Cortex of kidney (tissue), 1 donor: ENCODE measurements at places on chromosomes 11 and 22.

DNA sequence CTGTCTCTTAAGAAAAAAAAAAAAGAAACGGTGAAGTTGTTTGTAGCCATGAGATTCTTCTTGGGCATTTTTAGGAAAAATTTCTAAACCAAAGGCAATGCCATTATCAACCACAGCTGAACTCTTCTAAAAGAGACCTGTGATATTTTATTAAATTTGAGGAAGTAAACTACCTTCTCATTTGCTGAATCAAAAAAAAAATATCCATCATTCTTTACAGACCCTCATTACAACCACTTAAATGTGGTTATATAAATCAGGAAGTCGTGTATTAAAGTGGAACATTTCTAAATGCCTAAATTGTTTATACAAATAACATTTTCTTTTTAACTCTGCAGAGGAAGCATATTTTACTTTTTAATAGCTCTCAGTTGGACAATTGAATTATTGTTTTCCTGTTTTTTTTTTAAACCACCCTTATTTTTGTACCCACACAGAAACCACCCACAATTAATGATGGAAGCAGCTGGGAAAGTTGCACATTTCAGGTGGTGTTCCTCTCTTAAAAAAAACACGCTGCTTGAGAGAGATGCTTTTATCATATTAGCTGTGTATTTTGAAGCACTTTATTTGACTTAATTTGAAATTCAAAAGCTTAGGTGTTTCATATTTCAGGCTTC is 91.2 kb downstream of the ARHGAP42 start:
- DNase-seq = no peak

- no peak for DNase-seq
Measured at GRCh38 chr11:7046474-7047175, 26.3 kb downstream of the NLRP14 start.

DNA sequence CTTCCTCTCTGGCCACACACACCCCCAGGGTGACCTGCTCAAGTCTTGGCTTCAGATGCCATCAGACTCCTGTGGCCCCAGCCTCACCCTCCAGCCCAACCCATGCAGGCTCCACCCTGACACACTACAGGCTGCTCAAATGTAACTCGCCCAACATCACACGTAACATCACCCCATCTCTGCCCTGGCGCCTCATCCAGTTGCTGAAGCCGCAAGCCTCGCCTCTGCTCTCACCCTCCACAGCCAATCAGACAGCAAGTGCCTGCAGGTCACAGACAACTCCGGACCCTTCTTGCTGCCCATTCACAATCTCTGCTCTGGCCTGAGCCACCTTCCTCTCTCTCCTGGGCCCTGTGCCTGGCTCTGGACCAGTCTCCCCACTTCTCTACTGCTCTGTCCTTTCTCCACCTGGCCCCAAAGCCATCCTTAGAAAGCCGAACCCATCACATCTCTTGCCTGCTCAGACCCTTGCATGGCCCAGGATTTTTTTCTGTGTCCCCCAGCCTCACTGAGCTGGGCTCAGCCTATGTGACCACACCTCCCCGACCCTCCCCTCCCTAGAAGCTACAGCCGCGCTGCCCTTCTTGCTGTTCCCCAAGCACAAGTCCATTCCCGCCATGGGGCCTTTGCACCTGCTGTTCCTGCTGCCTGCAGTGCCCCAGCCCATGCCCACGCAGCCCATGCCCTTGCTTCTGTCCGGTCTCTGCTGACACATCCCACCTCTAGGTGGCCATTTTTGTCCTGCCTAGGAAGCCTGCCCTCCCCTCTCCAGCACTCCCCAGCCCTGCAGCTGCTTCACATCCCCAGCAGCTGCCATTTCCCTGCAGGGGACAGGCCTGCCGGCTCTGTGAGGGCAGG is 333.9 kb downstream of the CTTN start:
- no peak for DNase-seq

DNA sequence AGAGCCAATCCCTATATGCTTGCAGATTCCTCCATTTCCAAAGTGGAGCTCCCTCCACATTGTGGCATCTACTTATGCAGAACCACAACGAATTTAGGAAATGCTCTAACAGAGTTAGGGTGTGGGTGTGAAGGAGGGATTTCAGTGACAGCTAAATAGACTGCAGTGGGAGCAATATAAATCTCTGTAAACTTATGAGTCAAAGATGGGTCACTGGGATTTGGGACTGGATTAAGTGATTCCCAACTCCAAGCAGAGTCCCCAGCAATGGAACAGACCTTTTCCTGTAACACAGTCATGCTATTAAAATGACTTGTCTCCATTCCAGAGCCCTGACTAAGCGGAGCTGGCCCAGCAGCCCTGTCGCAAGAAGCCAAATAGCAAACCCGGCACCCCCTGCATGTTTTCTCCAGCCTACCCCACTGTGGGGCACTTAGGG is 36.6 kb downstream of the RPL27A start:
- DNase-seq = no peak

- no peak for DNase-seq
Measured at GRCh38 chr11:60955571-60955970, 3.6 kb upstream of the SLC15A3 start.

DNA sequence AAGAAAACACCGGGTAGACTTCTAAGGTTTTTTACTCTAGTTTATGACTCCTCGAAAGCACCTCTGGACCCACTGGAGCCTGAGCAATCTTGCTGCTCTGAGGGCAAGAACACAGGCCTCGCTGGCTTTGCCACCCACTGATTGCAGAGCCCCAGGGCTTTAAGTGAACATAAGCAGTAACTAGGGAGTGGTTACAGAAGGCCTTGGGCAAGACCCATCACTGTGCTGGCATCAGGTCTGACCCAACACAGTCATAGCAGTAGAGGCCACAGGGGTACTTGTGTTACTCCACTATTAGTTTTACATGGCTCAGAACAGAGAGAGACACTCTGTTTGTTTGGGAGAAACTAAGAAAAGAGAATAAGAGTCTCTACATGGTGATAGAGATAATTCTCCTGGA is 684.5 kb downstream of the FAM181B start:
- no peak for DNase-seq

DNA sequence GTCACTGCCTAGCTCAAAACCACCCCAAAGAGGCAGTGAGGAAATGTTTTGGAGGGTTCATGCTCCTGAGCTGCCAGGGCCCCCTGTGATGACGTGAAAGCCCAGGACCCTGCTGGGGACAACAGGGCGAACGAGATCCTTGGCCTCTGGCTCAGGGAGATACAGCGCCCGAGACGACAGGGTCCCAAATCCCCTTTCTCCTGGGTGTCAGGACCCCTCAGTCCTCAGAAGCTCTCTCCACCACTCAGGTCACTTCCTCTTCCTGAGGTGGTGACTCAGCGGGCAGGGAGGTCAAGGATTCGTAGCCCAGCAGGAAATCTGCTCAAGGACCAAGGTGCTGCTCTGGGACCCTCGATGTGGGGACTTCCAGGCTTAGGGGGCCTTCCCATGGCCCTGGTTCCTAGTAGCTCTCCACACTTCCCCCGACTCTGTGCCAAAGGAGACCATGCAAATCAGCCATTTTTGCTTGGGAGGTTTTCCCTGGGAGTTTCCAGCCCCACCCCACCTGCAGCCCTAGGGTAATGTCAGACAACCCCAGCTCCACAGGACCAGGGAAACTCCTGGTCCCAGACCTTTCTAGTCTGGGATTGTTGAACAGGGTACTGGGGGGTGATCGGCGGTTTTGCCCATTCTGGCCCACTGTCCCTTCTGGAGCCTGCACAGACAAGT is 12.8 kb downstream of the BCL9L start:
- DNase-seq = no peak

DNA sequence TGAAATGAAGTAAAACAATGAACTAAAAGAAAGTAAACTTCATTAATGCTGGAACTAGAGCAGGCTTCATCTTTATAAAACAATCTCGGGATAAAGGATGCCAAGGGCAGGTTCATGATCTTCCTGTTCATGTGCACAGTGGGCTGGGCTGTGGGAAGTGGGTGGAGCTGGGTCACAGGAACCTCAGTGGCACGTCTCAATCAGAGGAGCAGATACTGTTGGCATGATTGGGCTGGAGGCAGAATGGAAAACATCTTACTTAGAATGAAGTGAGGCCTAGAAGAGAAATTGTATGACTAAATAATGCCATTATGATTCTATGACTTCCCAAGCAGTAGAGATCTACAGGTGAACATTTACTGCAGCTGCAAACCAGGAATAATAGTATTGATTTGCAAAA is 45.4 kb upstream of the CALCB start:
- no peak for DNase-seq

DNA sequence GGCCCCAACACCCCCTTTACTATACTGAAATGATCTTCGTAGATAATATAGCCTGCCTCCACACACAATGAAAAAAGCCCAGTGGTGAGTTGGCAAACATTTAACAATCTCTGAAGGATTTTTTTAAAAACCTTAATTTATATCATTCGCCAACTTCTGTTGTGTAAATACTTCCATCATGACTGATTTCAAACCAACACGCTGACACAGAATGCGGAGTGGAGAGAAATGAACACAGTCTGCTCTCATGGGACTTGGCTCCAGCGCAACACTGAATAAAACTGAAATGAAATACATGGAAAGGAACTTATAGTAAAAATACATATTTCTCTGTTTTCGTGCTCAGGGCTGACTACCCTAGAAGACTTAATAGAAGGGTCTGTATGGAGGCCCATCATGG is 61.3 kb upstream of the WNT11 start:
- no peak for DNase-seq

DNA sequence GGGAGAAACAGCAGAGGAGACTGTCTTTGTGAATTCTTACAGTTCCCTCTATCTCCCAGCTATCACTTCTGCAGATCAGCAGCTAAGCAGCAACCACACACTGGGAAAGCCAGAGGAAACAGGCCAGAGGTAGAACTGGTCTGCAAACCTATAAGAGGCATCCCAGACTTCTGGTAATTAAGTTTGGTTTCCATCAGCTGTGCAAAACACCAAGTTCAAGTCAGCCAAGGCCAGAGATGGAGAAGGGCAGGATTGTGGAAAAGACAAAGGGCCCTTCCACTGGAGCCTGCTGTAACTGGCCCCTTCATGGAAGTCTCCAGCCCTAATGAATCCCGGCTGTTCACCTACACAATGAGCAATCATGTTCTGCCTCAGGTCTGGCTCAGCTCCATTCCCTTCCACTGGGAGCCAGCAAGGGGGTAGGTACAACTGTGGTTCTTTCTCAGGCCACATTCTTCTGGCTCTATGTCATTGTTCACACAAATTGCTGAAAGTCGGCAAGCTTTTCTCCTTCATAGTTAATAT is 4.6 kb upstream of the PAMR1 start:
- DNase-seq = no peak

DNA sequence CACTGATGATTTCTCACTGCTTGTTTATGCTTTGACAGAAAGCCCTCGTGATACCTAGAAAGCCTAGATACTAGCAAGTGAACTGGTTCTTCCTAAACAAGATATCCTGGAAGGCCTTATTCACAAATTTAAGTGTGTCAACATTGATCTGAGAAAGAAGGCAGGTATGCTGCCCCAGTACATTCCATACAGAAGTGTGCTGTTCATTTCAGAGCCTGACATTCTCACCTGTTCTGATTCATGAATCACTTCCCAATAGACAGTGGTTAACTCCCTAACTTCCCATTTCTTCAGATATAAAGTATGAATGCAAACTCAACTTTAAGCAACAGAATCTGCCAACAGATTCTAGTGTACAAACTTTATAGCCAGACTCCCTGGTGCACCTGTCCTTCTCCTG is 15.5 kb upstream of the RASSF10 start:
- no peak for DNase-seq

DNA sequence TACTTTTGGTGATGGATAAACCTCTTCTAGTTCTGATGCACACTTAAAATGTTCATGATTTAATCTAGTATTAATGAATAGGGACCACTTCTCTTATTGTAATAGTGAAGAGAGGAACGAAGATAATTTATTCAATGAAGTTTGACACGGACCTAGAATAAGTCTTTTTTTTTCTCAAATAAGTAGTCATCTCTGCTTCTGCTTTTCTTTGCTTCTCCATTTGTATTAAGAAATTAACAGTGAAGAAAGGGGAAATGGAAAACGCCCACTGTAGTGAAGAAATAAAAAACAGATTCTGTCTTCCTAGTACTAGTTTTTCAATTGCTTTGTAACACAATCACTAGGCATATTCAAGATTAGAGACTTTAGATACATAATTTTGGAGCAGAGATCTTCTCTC is 73.0 kb downstream of the CD44 start:
- no peak for DNase-seq

DNA sequence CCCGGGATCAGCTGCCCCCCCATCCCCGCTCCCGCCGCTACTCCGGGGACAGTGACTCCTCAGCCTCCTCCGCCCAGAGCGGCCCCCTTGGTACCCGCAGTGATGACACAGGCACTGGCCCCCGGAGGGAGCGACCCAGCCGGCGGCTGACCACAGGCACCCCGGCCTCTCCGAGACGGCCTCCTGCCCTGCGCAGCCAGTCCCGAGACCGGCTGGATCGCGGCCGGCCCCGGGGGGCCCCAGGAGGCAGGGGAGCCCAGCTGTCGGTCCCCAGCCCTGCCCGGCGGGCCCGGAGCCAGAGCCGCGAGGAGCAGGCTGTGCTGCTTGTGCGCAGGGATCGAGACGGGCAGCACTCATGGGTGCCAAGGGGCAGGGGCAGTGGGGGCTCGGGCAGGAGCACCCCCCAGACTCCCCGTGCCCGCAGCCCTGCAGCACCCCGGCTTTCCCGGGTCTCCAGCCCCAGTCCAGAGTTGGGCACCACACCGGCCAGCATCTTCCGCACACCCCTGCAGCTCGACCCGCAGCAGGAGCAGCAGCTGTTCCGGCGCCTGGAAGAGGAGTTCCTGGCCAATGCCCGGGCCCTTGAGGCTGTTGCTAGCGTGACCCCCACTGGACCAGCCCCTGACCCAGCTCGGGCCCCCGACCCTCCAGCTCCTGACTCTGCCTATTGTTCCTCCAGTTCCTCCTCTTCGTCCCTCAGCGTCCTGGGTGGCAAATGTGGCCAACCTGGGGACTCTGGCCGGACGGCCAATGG is 3.9 kb downstream of the RASL10A start:
- DNase-seq = no peak
